ENCODE measurements at places on chromosomes 7 and 10.

DNA sequence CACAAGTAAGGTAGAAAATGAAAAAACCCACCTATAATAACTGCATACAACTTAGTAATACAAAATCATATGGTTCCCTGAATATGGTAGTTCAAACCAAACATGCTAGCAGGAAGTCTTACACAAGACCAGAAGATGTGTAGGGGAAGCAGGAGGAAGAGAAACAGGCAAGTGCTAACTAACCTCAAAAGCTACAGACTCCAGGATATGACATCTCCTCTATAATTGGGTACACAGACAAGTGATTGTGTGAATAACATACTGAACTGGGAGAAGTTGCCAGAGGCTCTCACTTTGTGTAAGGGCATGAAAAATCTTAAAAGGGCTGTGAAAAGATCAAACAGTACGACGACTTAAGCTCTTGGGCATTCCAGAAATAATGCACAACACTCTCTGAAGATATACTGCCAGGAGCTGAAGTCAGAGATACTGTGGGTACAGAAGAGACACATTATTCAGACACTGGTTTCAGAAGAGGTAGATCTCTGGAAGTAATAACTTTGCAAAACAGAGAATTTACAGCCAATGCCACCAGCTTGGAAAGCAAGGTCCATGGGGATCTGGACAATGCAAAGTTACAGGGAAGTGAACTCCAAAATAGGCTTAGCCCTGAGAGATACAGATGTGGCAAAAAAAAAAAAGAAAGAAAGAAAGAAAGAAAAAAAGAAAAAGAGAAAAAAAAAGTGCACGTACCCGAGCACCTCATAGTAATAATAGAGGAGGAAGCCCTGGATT is 767.2 kb downstream of the TNS3 start:
- DNase-seq, result no peak

DNA sequence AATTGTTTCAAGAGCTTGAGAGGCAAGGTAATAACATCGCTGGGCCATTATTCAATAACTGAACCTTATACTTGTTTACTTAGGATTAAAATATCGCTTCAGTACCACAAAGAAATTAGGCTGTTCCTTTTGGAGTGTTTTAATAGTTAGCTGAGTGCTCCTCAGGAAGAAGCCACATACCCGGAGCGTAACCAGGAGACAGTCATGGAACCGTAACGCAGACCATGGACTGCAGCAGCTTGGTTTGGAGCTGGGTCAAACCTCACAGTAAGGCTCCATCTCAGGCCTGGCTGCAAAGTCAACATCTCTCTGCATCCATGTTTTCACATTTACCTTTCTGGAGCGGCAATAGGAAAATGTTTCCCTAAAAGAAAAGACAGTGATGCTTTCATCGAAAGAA is 599.0 kb downstream of the TNS3 start:
- DNase-seq, result no peak

GRCh38 chr7:45252857-45253256 is 95.3 kb downstream of the RAMP3 start:
- DNase-seq, result no peak

GRCh38 chr10:103192451-103193106 is 493 bp downstream of the NT5C2 start:
- peak; percentile 10 for DNase-seq

DNA sequence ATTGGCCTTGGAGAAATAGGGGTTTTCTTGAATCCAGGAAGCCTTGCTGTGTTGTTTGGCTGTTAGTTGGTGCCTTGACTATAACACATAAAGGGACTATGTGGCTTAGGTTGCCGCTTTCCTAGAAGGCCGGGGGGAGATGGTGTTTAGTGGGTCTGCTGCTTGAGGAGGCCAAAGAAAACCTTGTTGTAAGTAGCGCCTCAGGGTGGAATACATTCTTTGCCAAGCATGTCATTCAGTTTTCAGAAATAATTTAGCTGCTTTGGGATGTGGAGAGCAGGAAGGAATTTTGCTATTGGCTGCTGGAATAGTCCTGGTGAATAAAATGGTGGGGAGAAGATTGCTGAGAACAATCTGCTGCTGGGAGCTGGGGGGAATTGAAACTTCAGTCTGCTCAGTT is 132.9 kb upstream of the WNT16 start:
- no peak for DNase-seq

DNA sequence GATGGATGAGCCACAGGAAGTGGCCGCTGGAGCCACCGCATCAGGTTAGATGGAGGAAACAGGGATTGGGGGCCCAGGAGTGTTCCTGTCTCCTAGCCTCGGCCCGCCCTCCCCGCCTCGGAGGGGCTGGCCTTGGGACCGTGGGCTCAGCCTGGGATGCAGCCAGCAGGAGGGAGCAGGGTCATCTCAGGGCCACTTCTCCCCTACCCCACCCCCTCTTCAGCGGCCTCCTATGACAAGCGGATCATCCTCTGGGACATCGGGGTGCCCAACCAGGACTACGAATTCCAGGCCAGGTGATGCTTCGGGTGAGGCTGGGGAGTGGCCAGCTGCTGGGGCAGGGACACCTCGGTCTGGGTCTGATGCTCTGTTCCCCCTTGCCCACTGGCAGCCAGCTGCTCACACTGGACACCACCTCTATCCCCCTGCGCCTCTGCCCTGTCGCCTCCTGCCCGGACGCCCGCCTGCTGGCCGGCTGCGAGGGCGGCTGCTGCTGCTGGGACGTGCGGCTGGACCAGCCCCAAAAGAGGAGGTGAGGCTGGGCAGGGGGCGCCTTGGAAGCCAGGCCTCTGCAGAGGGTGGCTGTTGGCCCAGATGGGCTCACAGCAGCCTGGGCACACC is 4.7 kb downstream of the LRWD1 start:
- DNase-seq, result no peak

DNA sequence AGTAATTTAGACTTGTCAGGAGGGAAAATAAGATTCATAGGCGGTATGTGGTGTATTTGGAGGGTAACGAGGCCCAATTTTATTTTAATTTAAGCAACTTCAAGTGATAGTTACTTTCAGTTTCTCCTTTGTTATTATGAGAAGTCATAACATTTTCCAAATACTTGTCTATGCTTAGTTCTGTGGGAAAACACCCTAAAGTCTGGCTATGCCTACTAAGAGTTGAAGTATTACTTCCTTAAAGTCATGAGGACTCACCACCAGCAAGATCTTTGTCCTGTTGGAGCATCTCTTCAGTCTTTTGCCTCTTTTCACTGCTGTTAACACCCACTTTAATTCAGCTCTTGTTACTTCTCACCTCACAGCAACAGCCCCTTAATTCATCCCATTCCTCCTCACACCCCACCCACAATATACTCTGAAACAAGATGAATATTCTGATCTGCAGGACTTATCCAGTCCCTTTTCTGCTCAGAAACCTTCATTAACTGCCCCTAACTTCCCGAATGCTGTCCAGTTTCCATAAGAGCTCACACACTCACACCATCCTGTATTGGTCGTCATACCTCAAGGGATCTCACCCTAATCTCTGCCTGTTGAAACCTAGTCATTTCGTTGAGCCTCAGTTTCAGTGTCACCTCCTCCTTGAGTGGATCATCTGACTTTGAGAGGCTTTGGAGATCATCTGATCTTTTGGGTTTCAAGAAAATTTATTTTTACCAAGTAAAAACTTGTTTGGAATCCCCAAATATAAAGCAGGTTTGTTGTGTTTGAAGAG is 61.3 kb downstream of the DNAH11 start:
- no peak for DNase-seq

GRCh38 chr10:120607016-120607709 is 150.1 kb downstream of the PLPP4 start:
- peak; percentile 29 for DNase-seq

DNA sequence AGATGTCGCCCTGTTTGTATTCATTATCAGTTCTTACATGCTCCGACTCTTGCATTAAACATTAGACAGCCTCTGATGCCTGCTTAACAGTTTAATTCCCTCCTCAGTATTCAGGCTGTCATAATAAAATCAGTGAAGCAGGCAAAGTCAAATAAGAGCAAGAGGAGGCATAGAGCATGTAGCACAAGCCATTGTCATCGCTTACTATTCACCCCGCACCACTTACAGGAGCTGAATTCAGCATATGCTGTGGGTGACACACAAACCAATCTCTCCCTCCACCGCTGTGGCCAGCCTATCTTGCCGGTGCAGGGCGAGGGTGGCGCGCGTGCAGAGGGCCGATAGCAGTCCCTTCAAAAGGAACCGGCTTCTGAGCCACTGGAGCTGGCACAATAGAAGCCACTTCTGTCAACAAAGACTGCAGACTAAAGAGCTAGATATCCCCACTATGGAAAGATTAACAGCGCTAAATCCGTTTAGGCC is 433.2 kb upstream of the MGMT start:
- no peak for DNase-seq

- DNase-seq, result no peak
Observed at GRCh38 chr10:3077940-3078630, 10.7 kb downstream of the PFKP start.

GRCh38 chr7:55423891-55424290 is 58.8 kb downstream of the LANCL2 start:
- DNase-seq, result no peak

DNA sequence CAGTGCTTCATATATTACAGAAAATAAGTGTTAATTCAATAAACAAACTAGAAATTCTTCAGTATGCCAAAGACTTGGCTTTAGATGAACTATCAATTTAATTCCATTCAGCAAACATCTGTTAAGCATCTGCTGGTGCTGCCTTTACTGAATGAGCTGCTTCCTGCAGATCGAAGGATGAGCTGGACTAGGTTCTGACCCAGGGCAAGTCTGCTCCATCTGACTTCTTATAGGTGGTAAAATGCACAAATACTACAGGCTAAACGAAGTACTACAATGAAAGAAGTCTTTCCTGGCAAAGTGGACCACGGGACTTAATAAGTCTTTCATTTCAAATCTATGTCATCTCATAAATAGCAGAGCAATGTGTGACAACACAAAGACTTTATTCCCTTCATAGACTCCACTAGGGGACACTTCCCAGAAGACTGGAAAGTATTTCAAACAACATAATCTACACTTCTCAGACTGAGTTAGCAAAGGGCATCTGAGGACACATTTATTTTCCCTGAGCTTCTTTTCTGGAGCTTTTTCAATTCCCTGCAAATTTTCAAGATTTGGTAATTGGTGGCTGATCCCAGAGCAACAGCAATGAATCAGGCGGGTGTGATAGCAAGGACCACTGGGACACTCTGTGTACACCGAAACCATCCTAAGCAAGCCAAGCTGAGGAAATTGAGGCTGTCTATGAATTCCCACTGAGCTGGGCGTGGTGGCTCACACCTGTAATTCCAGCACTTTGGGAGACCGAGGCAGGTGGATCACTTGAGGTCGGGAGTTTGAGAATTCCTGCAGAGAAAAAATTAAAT is 108.9 kb upstream of the FRMD4A start:
- DNase-seq, result no peak

- DNase-seq, result no peak
Observed at GRCh38 chr7:46993396-46993795, 588.5 kb downstream of the TNS3 start.

GRCh38 chr10:79239275-79239779 is 107.9 kb upstream of the PPIF start:
- peak; percentile 26 for DNase-seq

All from T1000 (cell line).